ENCODE measurements at places on chromosomes 16 and 17.
A peak's percentile ranks its signal among the peaks of the same experiment; 100 is the strongest.

DNA sequence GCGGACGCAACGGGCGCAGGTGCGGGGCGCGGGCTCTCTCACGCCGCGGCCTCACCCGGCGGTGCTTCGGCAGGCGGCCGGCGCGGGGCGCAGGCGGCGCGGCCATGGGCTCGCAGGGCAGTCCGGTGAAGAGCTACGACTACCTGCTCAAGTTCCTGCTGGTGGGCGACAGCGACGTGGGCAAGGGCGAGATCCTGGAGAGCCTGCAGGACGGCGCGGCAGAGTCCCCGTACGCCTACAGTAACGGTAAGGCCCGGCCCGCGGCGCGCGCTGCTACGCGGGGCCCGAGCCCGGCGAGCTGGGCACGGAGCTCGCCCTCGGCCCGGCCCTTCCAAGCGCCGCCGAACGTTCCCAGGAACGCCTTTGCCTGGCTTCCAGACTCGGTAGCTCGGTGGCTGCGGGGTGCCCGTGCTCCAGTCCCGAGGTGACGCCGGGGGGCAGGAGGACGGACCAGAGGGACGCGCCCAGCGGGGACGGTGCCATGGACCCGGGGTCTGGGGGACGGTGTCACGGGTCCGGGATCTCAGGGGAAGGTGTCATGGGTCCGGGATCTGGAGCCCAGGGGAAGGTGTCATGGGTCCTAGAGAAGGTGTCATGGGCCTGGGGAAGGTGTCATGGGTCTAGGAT lies 435 bp downstream of the RAB40C start:
- DNase-seq = no peak
- peaks cover 7% of the 10 kb centered on the region for H3K36me3 ChIP-seq
- peak overlapping the region; percentile 91 for H3K4me3 ChIP-seq
- peaks cover 11% of the 10 kb centered on the region for H3K27me3 ChIP-seq

DNA sequence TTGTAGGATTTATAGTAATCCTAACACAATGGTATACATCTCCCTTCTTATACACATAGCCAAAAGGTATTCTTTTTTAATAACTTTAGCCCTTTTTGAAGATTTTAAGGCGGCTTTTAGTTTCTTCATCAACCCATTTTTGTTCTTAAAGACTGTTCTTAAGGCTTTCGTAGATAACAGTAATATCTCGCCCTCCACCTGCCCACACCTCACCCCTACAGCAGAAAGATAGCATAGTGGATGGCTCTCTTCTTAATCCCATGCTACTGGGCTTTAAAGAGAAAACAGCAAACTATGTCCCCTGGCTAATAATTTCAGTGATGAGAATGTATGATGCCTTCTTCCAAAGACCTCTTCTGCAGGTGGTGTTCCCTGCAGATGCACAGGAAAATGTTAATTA lies 8.6 kb downstream of the IGSF6 start:
- H3K36me3 ChIP-seq = peaks cover 8% of the 10 kb centered on the region
- H3K27me3 ChIP-seq = no peaks in the 10 kb centered on the region
- peak overlapping the region; percentile 26 for H3K27ac ChIP-seq
- no peak for DNase-seq
- H3K4me3 ChIP-seq = no peak overlapping the region

- H3K4me1 ChIP-seq = no peaks in the 10 kb centered on the region
- DNase-seq = no peak
- H3K27me3 ChIP-seq = peaks cover 15% of the 10 kb centered on the region
- no peak overlapping the region for H3K27ac ChIP-seq
- H3K4me3 ChIP-seq = no peak overlapping the region
Observed at GRCh38 chr17:27849474-27850185, 43.5 kb downstream of the LYRM9 start.

DNA sequence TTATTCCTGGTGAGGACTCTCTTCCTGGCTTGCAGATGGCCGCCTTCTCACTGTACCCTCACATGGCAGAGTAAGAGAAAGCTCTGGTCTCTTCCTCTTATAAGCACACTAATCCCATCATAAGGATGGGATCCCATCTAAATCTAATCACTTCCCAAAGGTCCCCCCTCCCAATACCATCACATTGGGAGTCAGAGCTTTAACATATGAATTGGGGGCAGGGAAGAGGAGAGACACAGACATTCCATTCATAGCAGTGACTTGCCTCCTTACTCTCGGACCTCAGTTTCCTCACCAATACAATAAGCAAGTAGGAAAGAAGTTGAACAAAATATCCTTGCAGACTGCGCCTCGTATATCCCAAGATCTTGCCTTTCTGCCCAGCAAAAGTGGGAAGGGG lies 1.7 kb downstream of the CLEC19A start:
- no peak overlapping the region for H3K4me3 ChIP-seq
- no peak for DNase-seq
- H3K4me1 ChIP-seq = peaks cover 51% of the 10 kb centered on the region
- no peak overlapping the region for H3K27ac ChIP-seq

DNA sequence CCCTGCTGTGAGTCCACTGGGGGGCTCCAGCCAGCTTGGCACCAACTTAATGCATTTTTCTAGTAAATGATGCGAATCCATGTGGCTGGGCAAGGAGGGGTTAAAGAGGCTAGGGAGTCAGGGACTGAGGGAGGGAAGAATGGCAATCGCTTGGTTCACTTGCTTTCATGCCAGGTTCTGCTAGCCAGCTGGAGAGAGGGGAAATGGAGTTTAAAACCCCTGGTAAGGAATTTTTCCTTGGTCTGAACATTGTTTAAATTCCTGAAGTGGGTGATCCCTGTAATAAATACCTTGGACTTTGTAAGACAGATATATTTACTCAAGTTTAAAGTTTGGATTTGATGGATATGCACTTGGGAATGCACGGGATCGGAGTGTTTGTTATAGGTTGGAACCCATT lies 22.8 kb downstream of the ANKFN1 start:
- DNase-seq = no peak
- H3K36me3 ChIP-seq = no peaks in the 10 kb centered on the region
- H3K27ac ChIP-seq = no peak overlapping the region
- no peak overlapping the region for H3K4me3 ChIP-seq

GRCh38 chr16:11669380-11670146 lies 1.3 kb downstream of the SNN start:
- H3K27ac ChIP-seq = no peak overlapping the region
- H3K27me3 ChIP-seq = peaks cover 3% of the 10 kb centered on the region
- peaks cover 59% of the 10 kb centered on the region for H3K4me1 ChIP-seq
- H3K36me3 ChIP-seq = no peaks in the 10 kb centered on the region
- peak overlapping the region; percentile 84 for H3K4me3 ChIP-seq

GRCh38 chr16:24983561-24983960 lies 31.6 kb downstream of the ARHGAP17 start:
- H3K4me3 ChIP-seq = no peak overlapping the region
- H3K27me3 ChIP-seq = no peaks in the 10 kb centered on the region
- no peak for DNase-seq

- H3K4me3 ChIP-seq = no peak overlapping the region
- H3K36me3 ChIP-seq = no peaks in the 10 kb centered on the region
- no peak for DNase-seq
- peaks cover 26% of the 10 kb centered on the region for H3K27me3 ChIP-seq
- no peaks in the 10 kb centered on the region for H3K4me1 ChIP-seq
- no peak overlapping the region for H3K27ac ChIP-seq
Observed at GRCh38 chr16:66471716-66472393, 44.8 kb downstream of the BEAN1 start.

GRCh38 chr16:17309510-17309909 lies 161.2 kb downstream of the XYLT1 start:
- no peak overlapping the region for H3K27ac ChIP-seq
- H3K36me3 ChIP-seq = no peaks in the 10 kb centered on the region
- no peak overlapping the region for H3K4me3 ChIP-seq

GRCh38 chr17:55842405-55843158 lies 91.7 kb downstream of the PCTP start:
- DNase-seq = no peak
- no peaks in the 10 kb centered on the region for H3K4me1 ChIP-seq
- H3K27ac ChIP-seq = no peak overlapping the region
- no peaks in the 10 kb centered on the region for H3K36me3 ChIP-seq

DNA sequence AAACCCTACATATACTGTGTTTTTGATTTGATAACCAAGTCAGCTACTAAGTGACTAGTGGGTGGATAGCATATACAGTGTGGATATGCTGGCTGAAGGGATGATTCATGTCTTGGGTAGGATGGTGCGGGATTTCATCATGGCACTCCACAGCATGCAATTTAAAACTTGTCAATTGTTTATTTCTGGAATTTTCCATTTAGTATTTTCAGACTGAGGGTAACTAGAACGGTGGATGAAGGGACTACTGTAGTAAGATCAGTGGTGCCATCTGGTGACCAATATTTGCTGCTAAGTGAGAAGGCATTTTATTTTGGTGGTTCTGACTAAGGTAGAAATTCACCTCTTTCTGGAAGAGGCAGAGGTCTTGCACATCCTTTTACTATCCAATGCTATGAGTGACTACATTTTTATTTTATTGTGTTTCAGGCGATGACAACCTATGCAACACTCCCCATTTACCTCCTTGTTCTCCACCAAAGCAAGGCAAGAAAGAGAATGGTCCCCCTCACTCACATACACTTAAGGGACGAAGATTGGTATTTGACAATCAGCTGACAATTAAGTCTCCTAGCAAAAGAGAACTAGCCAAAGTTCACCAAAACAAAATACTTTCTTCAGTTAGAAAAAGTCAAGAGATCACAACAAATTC lies 3.1 kb downstream of the CDC6 start:
- H3K4me3 ChIP-seq = no peak overlapping the region
- peaks cover 22% of the 10 kb centered on the region for H3K4me1 ChIP-seq
- no peak for DNase-seq
- peaks cover 45% of the 10 kb centered on the region for H3K36me3 ChIP-seq
- H3K27ac ChIP-seq = no peak overlapping the region

- peak; percentile 41 for DNase-seq
- H3K27me3 ChIP-seq = no peaks in the 10 kb centered on the region
- peaks cover 29% of the 10 kb centered on the region for H3K36me3 ChIP-seq
- H3K4me3 ChIP-seq = no peak overlapping the region
- H3K4me1 ChIP-seq = peaks cover 11% of the 10 kb centered on the region
- no peak overlapping the region for H3K27ac ChIP-seq
Observed at GRCh38 chr17:35612924-35613521, 25.9 kb downstream of the AP2B1 start.

GRCh38 chr17:5942687-5943086 lies 127.5 kb upstream of the WSCD1 start:
- H3K4me3 ChIP-seq = no peak overlapping the region
- H3K4me1 ChIP-seq = peaks cover 21% of the 10 kb centered on the region
- peaks cover 5% of the 10 kb centered on the region for H3K36me3 ChIP-seq
- peaks cover 12% of the 10 kb centered on the region for H3K27me3 ChIP-seq
- H3K27ac ChIP-seq = peak overlapping the region; percentile 55

DNA sequence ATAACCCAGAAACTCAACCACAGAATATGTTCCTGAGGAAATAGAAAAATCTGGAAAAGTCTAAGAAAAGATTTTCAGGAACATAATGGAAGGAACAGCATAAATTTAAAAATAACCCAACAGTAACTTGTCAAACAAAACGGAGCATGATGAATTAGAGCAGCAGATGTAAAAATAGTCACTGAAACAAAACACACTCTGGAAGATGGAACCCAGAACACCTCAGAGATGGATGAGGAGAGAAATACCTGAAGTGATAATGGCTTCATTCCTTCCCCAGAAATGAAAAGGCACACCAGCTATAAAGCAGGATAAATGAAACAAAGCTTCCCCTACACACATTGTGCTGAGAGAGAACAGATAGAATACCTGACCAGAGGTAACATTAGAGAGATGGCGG lies 6.3 kb downstream of the TK1 start:
- H3K27ac ChIP-seq = peak overlapping the region; percentile 59
- H3K4me3 ChIP-seq = no peak overlapping the region
- H3K27me3 ChIP-seq = peaks cover 3% of the 10 kb centered on the region
- no peak for DNase-seq
- peaks cover 51% of the 10 kb centered on the region for H3K36me3 ChIP-seq

- H3K27me3 ChIP-seq = peaks cover 9% of the 10 kb centered on the region
- DNase-seq = peak; percentile 83
- no peak overlapping the region for H3K27ac ChIP-seq
- H3K4me3 ChIP-seq = no peak overlapping the region
Observed at GRCh38 chr17:16363749-16364536, 10.7 kb upstream of the CENPV start.

DNA sequence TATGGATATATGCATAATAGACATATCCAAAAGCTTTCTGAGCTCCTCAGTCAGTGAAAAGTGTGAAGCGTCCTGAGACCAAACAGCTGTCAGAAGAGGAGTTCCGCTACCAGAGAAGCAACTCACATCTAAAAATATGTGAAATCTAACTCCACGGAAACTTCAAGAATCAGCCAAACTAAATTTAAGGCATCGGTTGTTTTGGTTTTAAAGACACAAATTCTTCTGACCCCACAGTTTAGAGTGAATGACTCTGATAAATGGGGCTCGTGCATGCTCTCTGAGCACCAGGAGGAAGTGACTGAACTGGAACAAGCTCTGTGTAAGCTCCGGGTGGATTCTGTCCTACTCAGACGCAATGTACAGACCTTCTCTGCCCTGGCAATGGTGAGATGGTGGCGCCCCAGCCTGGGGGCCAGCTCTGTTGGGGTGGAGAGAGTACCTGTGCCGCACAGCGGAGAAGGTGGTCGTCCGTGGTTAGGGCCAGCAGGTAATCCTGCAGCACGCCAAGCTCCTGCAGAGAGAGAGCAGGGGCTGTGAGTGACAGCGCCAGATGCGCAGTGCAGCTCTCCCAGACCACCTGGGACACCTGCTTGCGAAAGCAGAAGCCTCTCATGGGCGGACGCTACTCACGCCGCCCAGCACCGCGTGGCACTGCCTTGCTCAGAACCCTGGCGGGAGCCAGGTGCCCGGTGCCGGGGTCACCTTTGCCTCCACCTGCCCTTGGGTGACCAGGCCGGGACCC lies 44.4 kb upstream of the ATP2A3 start:
- H3K27ac ChIP-seq = no peak overlapping the region
- peaks cover 40% of the 10 kb centered on the region for H3K4me1 ChIP-seq
- peaks cover 5% of the 10 kb centered on the region for H3K27me3 ChIP-seq
- no peak overlapping the region for H3K4me3 ChIP-seq

- H3K4me3 ChIP-seq = no peak overlapping the region
- DNase-seq = peak; percentile 30
- H3K36me3 ChIP-seq = peaks cover 28% of the 10 kb centered on the region
- H3K27ac ChIP-seq = no peak overlapping the region
Observed at GRCh38 chr16:22318690-22319358, 21.6 kb downstream of the POLR3E start.

DNA sequence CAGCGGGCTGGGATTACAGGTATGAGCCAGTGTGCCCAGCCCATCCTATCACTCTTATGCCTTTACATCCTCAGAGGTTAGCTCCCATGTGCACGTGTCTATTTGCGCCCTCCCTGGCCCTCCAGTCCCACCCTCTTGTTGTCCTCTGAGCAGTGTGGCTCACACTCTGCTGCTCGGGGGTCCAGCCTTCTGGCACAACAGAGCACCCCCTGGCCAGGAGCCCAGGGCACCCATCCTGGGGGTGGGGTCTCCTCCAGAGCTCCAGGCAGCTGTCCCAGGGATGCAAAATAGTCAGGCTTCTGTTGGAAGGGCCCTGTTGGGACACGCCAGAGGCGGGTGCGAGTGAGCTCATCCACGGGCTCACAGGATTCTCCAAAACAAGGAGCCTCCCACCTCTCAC lies 11.7 kb upstream of the FAM83G start:
- DNase-seq = no peak
- peaks cover 7% of the 10 kb centered on the region for H3K27me3 ChIP-seq
- H3K4me3 ChIP-seq = no peak overlapping the region
- peaks cover 35% of the 10 kb centered on the region for H3K4me1 ChIP-seq
- H3K27ac ChIP-seq = no peak overlapping the region

- H3K27ac ChIP-seq = no peak overlapping the region
- peaks cover 24% of the 10 kb centered on the region for H3K36me3 ChIP-seq
- DNase-seq = no peak
Observed at GRCh38 chr17:82154881-82155331, 56.9 kb upstream of the FASN start.

Data from nephron progenitor cell (in vitro differentiated cells).